CD8-positive, alpha-beta T cell (primary cell): ENCODE measurements at places on chromosomes 3 and 15.

- no peak for DNase-seq
Observed at GRCh38 chr3:111890051-111890580, 31.1 kb downstream of the PHLDB2 start.

GRCh38 chr3:116994351-116994879, 284.8 kb downstream of the TUSC7 start:
- no peak for DNase-seq

DNA sequence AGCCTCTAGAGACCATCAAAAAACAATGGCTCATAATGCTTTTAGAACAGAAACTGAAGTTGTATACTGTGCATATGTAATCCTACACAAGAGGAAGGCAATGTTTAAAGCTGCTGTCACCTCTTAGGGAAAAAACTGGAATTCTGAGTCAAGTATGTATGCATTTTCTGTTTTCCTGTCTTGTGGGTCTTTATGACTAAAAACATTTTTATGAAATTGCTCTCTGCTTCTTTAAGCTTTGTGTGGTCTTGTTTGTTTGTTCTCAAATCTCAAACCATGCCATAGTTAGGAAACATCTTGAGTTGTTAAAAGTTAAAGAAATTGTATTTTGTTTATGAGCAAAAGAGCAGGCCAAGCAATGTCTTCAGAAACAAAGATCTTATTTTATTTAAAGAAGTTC, 80.9 kb upstream of the SOX2 start:
- no peak for DNase-seq

DNA sequence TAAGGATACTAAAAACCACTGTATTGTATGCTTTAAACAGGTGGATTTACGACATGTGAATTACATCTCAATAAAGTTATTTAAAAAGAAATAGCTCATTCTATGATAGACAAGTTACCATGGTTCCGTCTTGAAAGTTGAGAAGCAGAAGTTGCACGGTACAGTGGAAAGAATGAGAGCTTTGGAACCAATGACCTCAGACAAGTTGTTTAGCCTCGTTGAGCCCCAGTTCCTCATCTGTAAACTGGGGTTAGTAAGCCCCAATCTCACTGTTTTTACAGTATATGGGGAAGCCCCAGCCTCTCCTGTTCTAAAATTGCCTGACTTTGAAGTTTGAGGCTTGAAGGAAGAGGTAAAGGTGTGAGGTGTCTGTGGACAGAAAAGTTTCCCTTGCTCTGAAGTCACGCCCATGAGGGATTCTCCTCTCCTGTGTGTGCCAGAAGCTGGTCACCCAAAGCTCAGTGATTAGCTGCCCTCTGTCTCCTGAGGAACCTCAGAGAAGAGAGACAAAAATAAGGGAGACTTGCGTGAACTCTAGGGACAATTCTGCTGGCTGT, 10.0 kb downstream of the CRYGS start:
- no peak for DNase-seq

DNA sequence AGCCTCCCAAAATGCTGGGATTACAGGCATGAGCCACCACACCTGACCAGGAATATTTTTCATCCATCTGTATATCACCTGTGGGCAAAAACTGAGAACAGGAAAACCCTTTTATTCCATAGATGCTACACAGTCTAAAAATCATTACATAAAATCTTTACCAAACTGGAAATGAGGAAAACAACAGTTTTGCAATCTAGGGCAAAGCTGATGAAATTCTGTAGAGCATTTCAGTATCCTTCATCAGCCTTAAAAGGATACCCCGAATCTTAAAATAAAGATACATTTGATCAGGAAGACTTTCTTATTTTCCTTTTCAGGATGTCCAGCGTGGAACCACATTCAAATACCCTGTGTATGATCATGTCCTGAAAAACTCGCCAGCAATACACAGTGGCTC, 7.1 kb downstream of the SIAH2 start:
- DNase-seq = no peak

- DNase-seq = peak; percentile 34
Observed at GRCh38 chr15:33201491-33202231, 7.1 kb upstream of the FMN1 start.

GRCh38 chr3:105014631-105015030, 352.1 kb upstream of the ALCAM start:
- DNase-seq = no peak

DNA sequence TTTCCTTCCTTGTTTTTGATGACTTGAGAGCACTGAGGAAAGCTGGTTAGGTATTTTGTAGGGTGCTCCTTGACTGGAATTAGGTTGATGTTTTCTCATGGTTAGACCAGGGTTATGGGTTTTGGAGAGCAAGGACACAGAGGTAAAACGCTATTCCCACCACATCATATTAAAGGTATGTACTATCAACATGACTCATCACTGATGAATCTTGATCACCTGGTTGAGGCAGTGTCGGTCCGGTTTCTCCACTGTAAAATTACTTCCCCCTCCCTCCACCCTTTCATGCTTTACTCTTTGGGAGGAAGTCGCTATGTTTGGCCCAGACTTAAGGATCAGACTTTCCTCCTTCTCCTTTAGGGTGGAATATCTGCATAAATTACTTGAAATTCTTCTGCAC, 201.6 kb downstream of the EDEM1 start:
- no peak for DNase-seq

GRCh38 chr3:105523501-105523900, 156.8 kb downstream of the ALCAM start:
- DNase-seq = no peak

- no peak for DNase-seq
Observed at GRCh38 chr3:133479895-133480669, 80.2 kb downstream of the BFSP2 start.

DNA sequence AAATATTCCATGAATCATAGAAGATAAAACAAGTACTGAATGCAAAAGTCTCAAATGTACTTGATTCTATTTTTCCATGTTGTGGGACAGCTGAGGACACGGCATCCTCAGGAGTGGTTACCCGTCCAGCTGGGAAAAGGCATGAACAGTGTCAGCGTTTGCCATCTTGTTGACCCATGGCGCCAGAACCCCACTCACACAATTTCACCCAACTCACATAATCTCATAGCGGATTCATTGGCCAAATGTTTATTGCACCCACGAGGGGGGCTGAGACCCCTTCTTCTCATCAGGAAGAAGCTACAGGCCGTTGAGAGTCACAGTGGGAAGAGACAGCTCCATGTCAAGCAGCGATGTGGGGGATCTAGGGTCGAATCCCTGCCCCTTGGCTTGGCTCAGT, 72.9 kb downstream of the OCA2 start:
- no peak for DNase-seq

- DNase-seq = no peak
Observed at GRCh38 chr3:138036572-138036971, 26.6 kb downstream of the CLDN18 start.

- DNase-seq = no peak
Observed at GRCh38 chr3:45966950-45967640, 23.8 kb downstream of the CXCR6 start.
